AG10803 (cell line): ENCODE measurements at places on chromosomes 7 and 10.
A peak's percentile ranks its signal among the peaks of the same experiment; 100 is the strongest.

DNA sequence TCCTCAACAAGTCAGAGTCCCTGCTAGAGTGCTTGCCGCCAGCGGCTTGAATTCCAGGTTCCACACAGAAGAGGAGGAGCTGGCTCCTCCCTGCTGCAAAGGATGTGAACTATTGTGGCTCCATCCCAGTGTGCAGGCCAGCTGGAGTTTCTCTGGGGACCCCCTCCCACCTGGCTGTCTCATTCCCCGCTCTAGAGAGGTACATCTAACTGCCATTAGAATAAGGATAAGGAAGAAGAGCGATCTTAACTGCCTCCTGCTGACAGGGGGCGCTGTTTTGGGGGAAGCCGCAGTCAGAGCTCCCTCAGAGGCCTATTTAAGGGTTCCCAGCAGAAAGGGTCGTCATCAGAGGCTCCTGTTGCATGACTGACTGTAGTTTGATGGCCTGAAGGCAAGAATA is 40.8 kb upstream of the HECW1 start:
- peak; percentile 4 for DNase-seq

GRCh38 chr7:22393913-22394729 is 37.2 kb upstream of the RAPGEF5 start:
- peak; percentile 56 for DNase-seq

- DNase-seq: peak; percentile 93
Measured at GRCh38 chr10:93482145-93482834, at the start of gene MYOF. Gene MYOF (minus strand): TSS chr10:93482334. CDS start chr10:93482194, 140 bp downstream.

DNA sequence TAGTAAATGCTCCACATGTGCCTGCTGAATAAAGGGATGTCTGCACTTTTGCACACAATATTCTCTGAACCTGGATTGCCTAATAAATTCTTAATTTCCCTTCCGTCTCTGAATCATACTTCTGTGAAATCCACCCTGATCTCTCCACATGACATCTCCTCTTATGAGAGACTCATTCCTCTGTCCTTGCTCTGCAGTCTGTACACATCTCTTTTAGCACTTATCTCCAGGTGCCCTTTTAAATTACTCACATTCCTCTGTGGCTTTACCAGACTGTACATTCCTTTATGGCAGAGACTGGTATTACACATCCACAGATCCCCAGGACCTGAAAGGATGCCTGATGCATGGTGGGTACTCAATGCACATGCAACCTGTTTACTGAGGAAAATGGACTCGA is 527.6 kb downstream of the PHTF2 start:
- DNase-seq: peak; percentile 75

DNA sequence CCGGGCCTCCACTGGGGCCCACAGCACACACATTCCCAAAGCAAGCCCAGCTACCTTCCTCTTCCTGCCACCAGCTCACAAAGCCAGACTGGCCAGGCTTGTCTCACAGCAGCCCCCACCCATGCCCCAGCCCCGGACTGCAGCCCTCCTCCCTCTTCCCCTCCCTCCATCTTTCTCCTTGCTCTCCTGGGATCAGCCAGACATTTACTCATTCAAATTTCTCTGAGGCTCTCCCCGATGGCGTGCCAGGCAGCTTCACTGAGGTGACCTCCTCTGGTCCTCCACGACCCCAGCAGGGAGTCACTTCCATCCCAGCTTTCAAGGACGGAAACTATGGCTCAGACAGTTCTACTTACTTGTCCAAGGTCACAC is 187.5 kb downstream of the GRID1 start:
- DNase-seq: no peak

DNA sequence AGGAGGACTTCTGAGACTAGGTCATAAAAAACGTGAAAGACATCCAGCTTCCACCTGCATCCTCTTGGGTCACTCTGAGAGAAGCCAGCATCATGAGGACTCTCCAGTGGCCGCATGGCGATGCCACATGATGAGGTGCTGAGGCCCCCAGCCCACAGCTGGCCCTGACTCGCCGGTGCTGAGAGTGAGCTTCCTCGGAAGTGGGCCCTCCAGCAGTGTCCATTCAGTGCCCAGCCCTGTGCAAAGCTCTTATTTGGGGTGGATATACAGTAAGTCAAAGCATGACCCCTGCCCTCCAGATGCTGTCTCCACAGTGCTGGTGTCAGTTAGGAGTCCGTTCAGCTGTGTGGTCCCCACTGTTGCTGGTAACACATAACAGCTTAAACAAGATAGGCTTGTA is 93.6 kb upstream of the CHST15 start:
- DNase-seq: no peak

DNA sequence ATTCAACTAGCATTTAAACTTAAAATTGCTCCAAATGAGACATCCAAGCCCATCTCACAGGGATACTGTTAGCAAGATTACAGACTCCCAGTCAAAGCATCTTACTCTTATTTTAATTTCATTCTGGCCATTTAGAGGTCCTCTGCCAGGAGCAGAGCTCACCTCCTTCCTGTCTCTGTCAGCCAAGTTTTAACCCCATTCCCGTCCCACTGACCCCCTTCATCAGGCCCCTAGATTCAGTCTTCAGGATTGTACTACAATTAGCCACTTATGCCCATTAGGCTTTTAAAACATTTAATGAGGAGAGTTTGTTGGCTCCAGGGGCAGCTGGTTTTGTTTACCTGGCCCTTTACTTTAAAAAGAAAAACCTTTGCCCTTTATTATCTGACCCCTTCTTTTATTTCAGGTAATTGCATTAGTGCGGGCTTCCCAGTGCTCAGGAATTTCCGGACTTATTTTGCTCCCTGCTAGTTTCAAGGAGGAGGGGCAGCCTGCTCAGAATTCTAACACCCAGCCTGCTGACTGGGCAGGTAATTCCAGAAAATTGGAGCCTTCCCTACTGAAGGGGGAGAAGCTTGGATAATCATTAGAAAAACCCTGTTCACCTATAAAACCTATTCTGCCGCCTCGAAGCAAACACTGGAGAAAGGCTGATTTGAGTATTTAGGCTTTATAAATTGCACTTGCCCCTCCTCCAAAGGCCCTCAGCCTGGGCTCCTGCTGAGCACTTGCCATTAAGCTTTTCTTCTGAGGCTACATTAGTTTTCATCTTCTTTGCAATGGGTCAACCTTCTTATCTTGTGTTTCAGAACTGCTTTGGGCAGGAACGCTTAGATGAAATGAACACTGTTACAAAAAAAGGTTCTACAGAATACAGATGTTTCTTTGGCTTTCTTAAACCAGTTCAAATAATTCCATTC is 200.5 kb upstream of the HPS1 start:
- DNase-seq: no peak

GRCh38 chr7:135463908-135464307 is 46.0 kb downstream of the CNOT4 start:
- DNase-seq: no peak

- DNase-seq: no peak
Measured at GRCh38 chr7:47814905-47815613, 133.2 kb downstream of the PKD1L1 start.

DNA sequence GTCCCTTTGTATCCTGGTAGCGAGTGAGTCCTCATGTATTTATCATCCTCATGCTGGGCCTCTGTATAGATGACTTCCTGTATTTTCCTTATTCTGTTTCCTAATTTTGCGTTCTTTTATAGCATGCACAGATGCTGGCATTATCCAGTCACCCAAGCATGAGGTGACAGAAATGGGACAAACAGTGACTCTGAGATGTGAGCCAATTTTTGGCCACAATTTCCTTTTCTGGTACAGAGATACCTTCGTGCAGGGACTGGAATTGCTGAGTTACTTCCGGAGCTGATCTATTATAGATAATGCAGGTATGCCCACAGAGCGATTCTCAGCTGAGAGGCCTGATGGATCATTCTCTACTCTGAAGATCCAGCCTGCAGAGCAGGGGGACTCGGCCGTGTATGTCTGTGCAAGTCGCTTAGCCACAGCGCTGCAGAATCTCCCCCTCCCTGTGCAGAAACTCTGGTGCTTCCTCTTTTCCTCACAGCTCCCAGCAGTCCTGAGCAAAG is 183.1 kb upstream of the PRSS58 start:
- DNase-seq: no peak

GRCh38 chr10:11921800-11922392 is 98.7 kb downstream of the PROSER2 start:
- DNase-seq: no peak

DNA sequence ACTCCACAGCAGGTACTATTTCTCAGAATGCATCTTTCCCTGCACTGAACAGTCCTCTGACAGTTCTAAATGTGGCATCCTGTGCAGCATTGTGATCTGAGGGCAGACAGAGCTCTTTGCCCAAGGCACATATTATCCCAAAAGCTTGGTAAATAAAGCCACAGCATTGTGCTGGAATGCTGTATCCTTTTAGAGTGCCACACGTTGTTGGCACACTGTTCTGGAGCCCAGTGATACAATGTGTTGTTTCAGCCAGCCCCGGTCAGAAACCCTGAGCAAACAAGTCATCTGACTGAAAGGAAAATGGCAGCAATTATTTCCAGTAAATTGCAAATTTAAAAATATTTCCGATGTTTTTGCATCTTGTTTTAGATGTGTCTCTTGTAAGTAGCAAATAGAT is 45.4 kb downstream of the NAMPT start:
- DNase-seq: no peak

DNA sequence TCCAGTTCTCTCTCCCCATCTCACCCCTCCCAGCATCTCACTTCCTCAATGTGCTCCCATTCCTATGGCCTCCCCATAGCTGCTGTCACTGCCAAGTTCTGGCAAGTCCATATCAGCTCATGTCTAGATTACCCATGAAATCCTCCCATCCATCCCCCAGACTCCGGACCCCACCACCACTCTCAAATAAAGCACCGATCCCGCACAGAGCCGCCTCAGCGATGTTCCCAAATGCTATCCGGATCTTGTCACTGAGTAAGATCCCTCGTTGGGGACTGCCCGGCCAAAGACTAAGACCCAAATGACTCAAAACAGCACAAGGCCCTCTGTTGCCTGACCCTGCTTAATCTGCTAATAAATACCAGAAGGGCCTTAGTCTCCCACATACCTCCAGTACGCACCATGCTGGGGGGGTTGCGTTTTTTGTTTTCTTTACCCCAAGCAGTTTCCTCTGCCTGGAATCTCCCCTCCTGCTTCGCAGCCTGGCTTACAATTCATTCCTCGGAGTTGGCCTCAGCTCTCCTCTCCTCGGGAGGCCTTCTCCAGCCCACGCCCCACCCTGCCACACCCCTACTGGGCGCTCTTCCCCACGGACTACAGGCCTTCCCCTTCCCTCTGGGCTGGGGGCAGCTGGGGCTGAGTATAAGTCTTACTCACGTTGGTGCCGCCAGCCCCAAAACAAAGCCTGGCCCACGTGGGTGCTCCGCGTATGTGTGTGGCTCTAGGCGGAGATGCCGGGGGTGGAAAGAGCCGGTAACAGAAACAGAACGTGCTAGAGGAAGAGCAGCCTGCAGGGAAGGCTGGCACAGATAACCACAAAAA is 1.8 kb upstream of the DUSP5 start:
- DNase-seq: peak; percentile 85

GRCh38 chr7:129373651-129374428 is 60.4 kb upstream of the STRIP2 start:
- no peak for DNase-seq

GRCh38 chr7:90530263-90530662 is 60.8 kb downstream of the PTTG1IP2 start:
- DNase-seq: peak; percentile 9

DNA sequence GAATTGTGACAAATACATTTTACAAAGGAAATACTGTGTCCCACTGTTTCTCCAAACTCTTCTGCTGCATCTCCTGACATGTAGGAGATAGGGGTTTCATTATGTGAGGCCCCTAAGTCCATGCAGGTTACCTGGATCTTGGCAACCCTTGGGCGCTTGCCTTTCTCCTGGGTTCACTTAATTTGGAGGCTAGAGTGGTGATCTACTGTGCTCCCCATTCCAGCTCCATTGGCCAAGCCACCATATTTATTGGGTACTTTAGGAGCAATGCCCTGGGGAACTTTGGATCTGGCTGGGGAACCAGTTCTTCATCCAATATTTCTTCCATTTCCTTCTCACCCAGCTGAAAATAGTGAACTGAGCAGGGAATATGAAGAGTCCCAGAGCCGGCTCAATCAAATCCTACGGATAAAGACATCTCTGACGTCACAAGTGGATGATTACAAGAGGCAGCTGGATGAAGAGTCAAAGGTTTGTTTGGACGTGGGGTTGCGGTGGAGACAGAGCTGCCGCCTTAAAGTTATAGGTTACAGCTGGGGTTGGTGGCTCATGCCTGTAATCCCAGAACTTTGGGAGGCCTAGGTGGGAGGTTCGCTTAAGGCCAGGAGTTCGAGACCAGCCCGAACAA is 18.5 kb downstream of the MYH16 start:
- no peak for DNase-seq

DNA sequence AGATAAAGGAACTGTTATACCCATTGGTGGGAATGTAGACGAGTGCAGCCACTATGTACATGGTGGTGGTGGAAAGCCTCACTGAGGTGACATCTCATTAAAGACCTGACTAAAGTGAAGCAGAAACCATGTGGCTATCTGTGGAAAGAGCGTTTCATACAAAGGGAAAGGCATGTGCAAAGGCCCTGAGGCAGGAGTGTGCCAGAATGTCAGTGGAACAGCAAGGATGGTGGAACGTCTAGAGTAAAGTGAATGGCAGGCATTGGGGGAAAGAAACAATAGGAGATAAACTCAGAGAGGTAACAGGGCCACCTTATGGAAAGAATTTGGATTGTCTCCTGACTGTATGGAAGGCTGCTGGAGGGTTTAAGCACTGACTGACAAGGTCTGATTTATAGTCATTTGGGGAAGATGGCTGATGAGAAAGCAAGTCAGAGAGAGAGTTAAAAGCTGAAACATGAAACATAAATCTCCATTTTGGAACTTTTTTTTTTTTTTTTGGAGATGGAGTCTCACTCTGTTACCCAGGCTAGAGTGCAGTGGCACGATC is 245.7 kb downstream of the STK31 start:
- DNase-seq: no peak
